ENCODE measurements at places on chromosomes 16 and 17. TPM values are rescaled to one million over a fixed set of nuclear protein-coding genes. Genes with fewer than 3 reads are reported as not detected.

TRIM25 gene
- 94.4 TPM for total RNA-seq

TOM1L1 gene
- 61.7 TPM for total RNA-seq

NPIPB6 gene
- 3.3 TPM for total RNA-seq

CCL17 gene
- not detected for total RNA-seq

KRTAP16-1 gene
- total RNA-seq, result not detected

FBXW10B gene
- total RNA-seq, result 1.6 TPM

EVI2B gene
- total RNA-seq, result 13.0 TPM

CRYBA1 gene
- not detected for total RNA-seq

ANKRD13B gene
- 13.4 TPM for total RNA-seq

RAP1GAP2 gene
- 32.8 TPM for total RNA-seq

SULT1A2 gene
- 1.1 TPM for total RNA-seq

YPEL2 gene
- total RNA-seq, result 75.2 TPM

CDH8 gene
- 0.43 TPM for total RNA-seq

GSG1L gene
- not detected for total RNA-seq

NOG gene
- 0.20 TPM for total RNA-seq

SLX1A gene
- total RNA-seq, result 70.4 TPM

MYL11 gene
- total RNA-seq, result 1.3 TPM

GRAP gene
- 7.8 TPM for total RNA-seq

PRR15L gene
- 109 TPM for total RNA-seq

FNDC8 gene
- not detected for total RNA-seq

RPL23 gene
- 984 TPM for total RNA-seq

CBFA2T3 gene
- 5.2 TPM for total RNA-seq

GSG1L2 gene
- total RNA-seq, result not detected

SLC6A4 gene
- total RNA-seq, result not detected

CDH3 gene
- 0.81 TPM for total RNA-seq

FBXL16 gene
- total RNA-seq, result 0.78 TPM

HS3ST3A1 gene
- 0.49 TPM for total RNA-seq

CEP20 gene
- total RNA-seq, result 21.2 TPM

HBZ gene
- 0.95 TPM for total RNA-seq

CNGB1 gene
- total RNA-seq, result 0.29 TPM

HIGD1B gene
- 7.2 TPM for total RNA-seq

MGRN1 gene
- 127 TPM for total RNA-seq

LHX1 gene
- not detected for total RNA-seq

NEUROD2 gene
- total RNA-seq, result not detected

NFATC2IP gene
- total RNA-seq, result 39.2 TPM

ADPRM gene
- total RNA-seq, result 9.2 TPM

COX6A2 gene
- total RNA-seq, result 1.3 TPM

PIGS gene
- 65.9 TPM for total RNA-seq

ENPP7 gene
- 0.23 TPM for total RNA-seq

ITGAL gene
- 16.7 TPM for total RNA-seq

SYT17 gene
- 4.0 TPM for total RNA-seq

SSTR5 gene
- 5.8 TPM for total RNA-seq

NR1D1 gene
- total RNA-seq, result 34.7 TPM

KRT25 gene
- total RNA-seq, result not detected

CES5A gene
- 2.2 TPM for total RNA-seq

BLTP2 gene
- 161 TPM for total RNA-seq

NAGS gene
- total RNA-seq, result 3.6 TPM

NHERF2 gene
- total RNA-seq, result 121 TPM

RNU2-1 gene
- total RNA-seq, result 2,768 TPM

ATPAF2 gene
- total RNA-seq, result 37.6 TPM

KCNJ12 gene
- 2.4 TPM for total RNA-seq

ZFP3 gene
- 8.7 TPM for total RNA-seq

MMP28 gene
- total RNA-seq, result 32.8 TPM

GRIN2A gene
- 62.8 TPM for total RNA-seq

Data from mucosa of gallbladder (tissue), 1 donor.